Hematopoietic multipotent progenitor cell treated with erythropoietin and hydrocortisone succinate and interleukin-3 and kit ligand, for 4 days (in vitro differentiated cells): ENCODE measurements at places on chromosomes 4 and X.

DNA sequence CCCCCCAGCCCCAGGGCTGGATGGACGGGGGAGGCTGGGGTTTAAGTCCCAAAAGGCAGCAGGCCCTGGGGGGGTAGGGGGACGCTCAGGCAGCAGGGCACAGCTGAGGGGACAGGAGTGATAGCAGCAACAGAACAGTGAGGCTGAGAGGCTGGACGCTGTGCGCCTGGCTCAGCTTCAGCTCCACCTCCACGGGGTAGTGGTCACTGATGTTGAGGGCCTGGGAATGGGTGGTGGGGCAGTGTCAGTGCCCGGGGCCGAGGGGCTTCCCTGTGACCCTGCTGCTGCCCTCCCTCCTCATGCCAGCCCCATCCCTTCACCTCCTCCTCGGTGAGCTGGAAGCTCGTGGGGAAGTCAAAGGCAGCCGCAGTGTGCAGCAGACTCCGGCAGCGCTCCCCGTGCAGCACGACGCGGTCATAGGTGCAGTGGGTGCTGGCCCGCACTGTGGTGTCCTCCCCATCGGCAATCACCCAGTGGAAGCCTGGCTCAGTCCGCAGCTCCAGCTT, 4.5 kb downstream of the RPL10 start:
- DNase-seq, result no peak

DNA sequence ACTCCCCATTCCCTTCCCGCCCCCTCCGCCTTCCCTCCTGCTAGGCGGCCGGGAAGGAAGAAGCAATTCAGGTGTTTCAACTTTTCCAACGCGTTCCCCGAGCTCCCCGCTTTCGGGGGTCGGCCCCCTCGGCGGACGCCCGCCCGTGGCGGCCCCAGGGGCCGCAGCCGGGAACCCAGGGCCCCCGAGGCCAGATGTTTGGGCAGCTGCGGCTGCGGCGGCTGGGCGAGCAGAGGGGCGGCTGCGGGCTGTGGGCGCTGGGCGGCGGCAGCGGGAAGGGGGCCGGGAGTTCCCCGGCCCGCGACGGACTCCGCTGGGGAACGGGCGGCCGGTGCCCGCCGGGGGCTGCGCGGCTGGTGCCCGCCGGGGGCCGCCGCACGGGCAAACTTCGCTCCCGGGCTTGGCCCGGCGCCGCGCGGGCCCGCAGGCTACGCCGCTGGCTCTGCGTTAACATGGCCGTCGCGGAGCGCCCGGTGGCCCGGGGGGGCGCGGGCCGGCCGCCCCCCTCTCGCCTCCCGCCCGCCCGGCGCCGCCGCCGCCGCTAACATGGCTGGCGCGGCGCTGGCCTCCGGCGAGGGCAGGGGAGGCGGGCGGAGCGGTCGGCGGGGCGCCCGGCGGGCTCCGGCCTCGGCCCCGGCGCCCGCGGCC, 510 bp downstream of the HMGB3 start:
- DNase-seq, result peak; percentile 25

DNA sequence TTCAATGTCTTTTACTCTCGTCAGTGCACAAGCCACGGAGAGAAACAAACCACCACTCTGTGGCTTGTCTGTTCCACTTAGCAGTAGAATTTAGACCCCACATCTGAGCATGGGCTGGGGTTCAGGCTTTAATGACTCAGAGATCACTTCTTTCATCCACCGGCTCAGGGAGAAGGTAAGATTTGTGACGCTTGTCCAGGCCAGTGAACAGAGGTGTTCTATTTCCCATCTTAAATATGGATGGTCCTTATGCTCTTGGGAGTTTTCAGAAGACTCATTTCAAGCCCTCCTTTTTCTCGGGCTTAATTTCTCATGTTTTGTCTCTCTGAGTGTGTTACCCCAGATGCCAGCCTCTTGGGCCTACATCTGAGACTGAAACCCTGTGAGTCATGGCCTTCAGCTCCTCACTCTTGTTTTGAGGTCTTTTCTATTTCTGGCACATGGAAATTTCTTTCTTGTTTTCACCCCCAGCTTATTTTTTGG, 127.4 kb upstream of the SFRP2 start:
- no peak for DNase-seq

DNA sequence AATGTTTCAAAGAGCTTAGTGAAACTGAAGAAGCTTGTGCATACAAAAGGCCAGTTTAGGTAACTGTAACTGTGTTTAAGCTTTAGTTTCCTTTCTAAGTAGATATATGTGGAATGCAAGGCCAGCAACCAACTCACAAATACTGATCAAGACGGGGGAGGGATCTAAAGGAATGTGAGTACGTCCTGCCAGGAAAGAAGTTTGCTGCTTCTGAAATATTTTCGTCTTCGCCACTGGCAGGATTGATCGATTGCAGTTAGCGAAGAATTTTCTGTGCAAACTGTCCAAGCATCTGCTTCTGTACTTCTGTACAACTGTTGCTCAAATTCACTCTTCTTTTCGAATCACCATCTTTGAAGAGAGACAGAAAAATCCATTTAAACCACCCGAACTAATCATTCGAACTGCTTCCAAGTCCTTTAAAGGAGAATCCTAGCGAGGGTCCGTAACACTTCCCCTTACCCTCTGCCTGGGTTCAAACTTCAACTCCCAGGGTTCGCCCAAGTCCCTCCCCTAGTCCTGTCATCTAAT, 373 bp upstream of the INTS6L start:
- DNase-seq, result peak; percentile 27

DNA sequence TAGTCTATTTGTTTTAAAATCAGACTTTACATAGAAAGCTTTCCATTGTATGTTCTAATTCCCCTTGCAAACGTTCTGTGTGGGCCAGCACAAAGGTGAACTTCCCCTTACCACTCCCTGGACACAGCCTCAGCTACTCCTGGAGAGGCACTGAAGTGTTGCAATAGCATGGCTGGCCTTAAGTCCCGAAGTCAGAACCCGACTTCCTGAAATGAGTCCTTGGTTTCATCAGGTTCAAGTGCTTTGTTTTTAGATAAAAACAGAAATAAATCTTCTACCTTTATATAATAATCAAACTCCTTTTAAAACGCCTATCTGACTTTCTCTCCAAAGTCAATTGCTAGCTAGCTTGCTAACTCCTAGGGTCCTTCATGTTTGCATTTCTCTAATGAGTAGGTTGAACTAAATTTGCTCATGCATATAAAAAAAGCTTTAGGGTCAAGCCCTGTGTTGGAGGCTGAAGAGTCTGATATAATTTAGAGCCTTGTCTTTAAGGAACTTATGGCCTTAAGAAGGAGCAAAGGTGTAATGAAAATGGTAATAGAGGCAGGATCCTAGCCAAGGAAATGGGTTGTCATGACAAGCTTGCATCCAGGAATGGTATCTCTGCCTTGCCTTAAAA, 9.0 kb downstream of the BMP3 start:
- DNase-seq, result peak; percentile 18

- DNase-seq, result no peak
Measured at GRCh38 chr4:85777908-85778631, 303.1 kb downstream of the ARHGAP24 start.

- DNase-seq, result no peak
Measured at GRCh38 chr4:71296945-71297344, 41.9 kb upstream of the SLC4A4 start.

DNA sequence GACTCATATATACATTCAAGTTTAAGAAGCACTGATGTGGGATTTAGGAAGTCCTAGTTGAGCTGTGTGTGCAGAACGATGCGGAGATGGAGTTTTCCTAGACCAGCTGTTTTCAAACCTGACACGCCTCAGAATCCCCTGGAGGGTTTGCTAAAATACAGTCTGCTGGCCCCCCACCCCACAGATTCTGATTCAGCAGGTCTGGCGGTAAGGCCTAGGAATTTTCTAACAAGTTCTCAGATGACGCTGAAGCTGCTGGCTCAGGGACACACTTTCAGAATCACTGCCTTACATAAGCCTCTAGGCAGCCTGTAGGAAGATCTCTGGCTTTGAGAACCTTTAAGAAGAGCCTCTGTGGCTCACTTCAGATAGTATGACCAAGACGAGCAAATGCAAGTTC, 73.1 kb downstream of the PHEX start:
- no peak for DNase-seq

DNA sequence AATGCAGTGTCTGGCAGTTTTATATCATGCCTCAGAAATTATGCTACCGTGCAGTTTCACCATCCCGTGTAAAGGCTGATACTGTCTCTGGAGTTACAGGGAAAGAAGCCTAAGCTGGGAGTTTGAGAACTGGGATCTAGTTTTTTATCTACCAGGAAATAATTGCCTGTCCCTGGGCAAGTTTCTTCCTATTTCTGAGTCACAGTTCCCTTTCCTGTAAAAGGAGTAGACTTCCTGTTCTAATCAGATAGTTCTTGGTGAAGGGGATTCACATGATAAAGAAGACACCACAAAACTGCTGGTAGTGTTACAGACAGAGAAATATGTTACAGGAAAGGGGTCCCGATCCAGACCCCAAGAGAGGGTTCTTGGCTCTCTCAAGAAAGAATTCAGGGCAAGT, 17.1 kb downstream of the HERC3 start:
- peak; percentile 26 for DNase-seq

DNA sequence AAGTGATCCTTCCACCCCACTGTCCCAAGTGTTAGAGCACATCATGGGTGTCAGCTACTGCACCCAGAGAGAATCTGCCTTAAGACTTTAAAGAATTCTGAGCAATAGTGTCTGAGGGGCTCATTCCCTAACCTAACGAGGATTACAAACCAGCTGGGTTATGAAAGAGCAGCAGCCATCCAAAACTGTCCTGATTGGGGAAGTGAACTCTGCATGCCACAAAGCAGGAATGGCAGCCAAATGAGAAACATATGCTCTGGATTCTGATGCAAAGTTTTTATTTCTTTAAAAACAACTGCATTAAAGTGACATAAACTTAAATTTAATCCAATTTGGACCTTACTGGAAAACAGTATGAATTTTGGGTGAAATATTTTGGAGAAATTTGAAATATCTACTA, 103.2 kb downstream of the ANXA3 start:
- DNase-seq, result no peak

DNA sequence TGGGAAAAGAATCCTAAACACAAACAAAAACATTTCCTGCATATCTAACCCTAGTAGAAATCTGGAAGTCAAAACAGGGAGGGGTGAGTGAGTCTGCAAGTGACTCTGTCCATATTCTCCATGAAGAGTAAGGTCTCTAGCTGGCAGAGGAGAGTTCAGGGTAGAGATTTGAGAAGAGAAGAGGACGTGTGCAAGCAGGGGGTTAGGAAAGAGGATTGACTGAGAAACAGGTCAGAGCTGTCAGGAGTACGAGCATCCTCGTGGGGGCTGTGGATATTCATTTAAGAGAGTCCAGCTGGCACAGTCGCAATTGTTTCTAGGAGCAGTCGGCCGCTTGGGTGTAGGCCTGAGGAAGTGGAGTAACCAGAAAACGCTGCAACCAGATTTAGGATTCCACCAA, 27.9 kb downstream of the PROM1 start:
- peak; percentile 61 for DNase-seq

- no peak for DNase-seq
Measured at GRCh38 chr4:158168606-158169005, 4.2 kb downstream of the GASK1B start.

- DNase-seq, result no peak
Measured at GRCh38 chr4:13950491-13950890, 323.0 kb upstream of the BOD1L1 start.

GRCh38 chrX:38311743-38312142, 15.6 kb downstream of the RPGR start:
- no peak for DNase-seq

GRCh38 chrX:123743312-123743711, 10.5 kb upstream of the THOC2 start:
- no peak for DNase-seq

- DNase-seq, result no peak
Measured at GRCh38 chrX:666762-667720, 36.5 kb downstream of the SHOX start.

DNA sequence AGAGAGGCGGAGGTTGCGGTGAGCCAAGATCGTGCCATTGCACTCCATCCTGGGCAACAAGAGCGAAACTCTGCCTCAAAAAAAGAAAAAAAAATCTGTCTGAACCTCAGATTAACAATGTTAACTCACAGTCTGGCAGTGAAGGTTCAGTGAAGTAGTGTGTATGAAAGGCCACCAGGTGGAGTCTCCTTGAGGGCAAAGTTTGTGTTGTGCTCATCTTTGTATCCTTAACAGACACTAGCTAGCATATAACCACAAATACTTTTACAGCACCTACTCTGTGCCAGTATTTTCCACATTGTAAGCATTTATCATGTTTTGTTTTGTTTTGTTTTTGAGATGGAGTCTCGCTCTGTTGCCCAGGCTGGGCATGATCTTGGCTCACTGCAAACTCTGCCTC, 46.0 kb upstream of the MGST2 start:
- peak; percentile 74 for DNase-seq

GRCh38 chr4:7787067-7787466, 152.6 kb downstream of the AFAP1 start:
- no peak for DNase-seq
